ENCODE measurements at places on chromosomes 6 and 20.

- no peak for DNase-seq
Observed at GRCh38 chr6:167237438-167238145, 53.5 kb upstream of the UNC93A start.

- DNase-seq = no peak
Observed at GRCh38 chr20:38231531-38232121, 28.9 kb downstream of the KIAA1755 start.

- DNase-seq = no peak
Observed at GRCh38 chr6:87661016-87661415, 41.0 kb downstream of the AKIRIN2 start.

- DNase-seq = no peak
Observed at GRCh38 chr6:166206066-166206465, 38.4 kb upstream of the TBXT start.

- no peak for DNase-seq
Observed at GRCh38 chr6:150458579-150458978, 89.8 kb downstream of the IYD start.

Measured in SK-N-SH (cell line).